MG63 (cell line): ENCODE measurements at places on chromosomes 12 and 14.

DNA sequence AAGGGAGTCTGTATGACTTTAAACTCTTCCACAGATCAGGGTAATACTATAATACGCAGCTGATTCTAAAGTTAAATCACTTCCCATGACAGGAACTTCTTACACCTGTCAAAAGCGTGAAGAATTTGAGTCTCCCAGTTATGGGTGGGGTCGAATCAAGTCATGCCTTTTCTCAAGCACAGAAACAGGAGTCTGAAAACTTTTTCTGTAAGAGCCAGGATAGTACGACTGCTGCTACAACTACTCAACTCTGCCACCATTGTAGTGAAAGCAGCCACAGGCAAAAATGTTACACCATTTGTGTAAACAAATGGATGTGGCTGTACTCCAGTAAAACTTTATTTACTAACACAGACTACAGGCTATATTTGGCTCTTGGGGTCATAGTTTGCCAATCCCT lies 90.3 kb downstream of the DUSP6 start:
- no peak for DNase-seq

GRCh38 chr12:87928031-87928430 lies 101.2 kb downstream of the C12orf50 start:
- no peak for DNase-seq

DNA sequence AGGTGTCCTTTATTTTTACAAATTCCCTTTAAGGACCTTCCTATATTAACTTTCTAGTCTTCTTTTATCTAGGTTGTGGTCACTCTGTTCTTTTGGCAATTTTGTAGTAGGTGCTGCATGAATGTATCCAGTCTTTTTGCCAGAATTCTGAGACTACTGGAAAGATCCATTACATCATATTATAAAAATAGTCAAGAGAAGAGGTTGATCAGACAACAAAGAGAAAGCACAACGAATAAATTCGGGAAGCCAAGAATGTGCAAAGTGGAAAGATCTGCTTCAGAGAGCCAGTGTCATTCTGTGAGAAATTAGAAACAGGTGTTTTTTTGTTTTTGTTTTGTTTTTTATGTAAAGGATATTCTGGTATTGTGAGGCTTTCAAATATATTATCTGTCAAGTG lies 15.8 kb upstream of the SLC16A7 start:
- DNase-seq: no peak

DNA sequence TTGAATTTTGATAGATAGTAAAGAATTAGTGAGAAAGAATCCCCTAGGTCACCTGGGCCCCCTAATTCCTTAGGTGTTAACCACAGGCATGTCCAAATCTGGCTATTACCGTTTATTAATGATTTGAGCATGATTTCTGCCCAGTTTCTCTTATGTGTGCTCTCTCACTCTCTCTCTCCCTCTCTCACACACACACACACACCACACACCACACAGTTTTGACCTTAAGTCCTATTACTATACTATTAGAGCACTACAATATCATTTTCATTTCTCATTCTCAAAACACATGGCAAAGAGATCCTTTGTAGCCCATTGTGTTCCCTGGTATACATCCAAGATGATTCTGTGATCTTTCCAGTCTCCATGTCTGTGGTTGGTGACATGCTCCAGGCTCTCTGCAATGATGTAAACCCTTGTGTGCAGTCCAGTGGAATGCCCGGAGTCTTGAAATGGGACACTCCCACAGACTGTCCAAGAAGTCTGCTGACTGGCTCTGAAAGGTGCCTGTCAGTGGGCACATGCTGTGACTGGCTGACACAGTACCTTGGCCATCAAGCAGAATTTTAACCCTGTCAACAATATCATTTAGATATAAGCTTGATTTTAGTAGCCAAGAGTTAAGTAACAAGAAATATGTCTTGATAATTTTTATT lies 96.2 kb downstream of the FIGNL2 start:
- peak; percentile 77 for DNase-seq

DNA sequence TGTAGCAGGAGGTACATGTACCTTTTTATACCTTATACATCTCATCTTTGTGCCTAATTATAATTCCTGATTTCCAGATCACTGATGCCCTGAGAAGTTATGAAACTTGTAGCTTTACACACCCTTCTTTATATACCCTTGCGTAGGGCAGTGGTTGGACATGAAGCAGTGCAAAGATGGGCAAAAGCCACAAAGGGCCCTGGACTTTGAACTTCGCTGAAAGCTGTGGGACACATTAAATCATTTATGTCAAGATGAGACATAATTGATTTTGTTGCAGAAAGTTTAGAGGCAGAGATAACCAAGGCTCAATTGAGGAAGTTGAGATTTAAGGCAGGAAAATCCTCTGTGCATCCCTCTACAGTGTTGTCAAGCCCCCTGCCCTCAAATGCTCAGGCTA lies 170.0 kb downstream of the SLC2A13 start:
- DNase-seq: no peak

DNA sequence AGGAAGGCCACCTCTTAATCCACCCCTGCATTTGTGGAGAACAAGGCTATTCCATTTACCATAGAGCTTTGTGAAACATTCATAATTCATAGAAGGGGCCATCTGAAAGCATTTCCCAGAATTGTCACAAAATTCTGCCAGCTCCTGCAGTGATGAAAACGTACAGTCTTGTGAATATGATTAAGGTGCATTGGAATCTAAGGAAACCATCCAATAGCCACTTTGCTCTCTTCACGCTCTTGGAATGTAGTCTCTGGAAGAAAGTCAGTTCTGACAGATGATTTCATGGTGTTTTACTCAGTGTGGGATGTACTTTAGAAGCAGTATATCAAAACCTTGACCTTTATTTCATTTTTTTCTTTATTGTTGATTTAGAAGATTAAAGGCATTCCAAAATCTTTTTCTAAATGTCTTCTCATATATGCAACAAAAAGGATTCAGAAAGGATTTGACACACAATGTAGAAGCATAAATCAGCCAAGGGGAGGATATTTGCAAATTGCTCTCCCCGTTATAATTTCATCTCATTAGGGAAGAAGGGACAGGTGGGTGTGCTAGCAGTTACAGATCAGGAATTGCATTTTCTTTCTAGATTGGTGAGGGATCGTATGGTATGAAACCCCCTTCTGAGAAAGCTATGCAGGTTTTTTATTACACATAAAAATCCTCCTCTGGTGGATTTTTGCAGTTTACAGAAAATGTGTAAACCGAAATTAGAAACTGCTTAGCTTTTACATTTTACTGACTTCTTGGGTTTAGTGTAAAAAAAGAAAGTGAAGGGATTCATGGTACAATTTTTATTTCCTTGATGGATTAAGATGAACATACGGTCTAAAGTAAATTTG lies 390.2 kb downstream of the LRIG3 start:
- peak; percentile 64 for DNase-seq

DNA sequence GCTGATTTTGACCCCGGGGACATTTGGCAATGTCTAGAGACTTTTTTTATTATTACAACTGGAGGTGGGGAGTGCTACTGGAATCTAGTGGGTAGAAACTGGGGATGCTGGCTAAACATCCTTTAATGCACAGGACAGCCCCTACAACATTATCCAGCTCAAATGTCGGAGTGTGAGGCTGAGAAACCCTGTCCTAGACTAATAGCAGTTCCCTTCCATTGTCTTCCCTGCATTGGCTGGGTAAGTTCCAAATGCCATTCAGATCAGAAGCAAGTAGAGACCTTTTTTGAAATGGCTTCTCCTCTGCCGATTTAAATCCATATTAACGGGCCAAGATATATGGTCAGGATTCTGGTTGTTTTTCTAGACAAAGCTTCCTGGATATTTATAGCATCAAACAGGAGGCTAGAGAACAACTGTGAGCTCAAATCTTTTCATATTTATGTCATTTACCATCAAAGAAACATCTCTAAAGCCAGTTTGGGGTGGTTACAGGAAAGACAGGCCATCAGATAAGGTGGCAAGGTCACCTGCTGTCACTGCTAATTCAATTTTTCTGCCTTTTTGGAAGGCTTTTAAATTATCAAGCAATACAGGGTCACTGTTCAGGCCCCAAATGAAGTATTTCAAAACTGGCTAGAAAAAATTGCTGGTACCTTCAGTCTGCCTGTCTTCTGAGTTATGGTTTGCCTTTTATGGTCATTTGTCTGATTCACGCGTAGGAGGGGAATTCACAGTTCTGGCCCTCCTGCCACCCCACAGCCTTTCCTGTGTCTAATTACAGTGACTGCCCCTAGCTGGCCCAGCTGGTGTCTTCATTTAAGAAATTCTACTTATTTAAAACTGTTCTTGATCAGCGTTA lies 20.1 kb upstream of the AKAP5 start:
- no peak for DNase-seq

GRCh38 chr14:64636980-64637429 lies 67.2 kb upstream of the PLEKHG3 start:
- DNase-seq: no peak

GRCh38 chr12:5230861-5231260 lies 187.2 kb downstream of the KCNA5 start:
- DNase-seq: no peak

DNA sequence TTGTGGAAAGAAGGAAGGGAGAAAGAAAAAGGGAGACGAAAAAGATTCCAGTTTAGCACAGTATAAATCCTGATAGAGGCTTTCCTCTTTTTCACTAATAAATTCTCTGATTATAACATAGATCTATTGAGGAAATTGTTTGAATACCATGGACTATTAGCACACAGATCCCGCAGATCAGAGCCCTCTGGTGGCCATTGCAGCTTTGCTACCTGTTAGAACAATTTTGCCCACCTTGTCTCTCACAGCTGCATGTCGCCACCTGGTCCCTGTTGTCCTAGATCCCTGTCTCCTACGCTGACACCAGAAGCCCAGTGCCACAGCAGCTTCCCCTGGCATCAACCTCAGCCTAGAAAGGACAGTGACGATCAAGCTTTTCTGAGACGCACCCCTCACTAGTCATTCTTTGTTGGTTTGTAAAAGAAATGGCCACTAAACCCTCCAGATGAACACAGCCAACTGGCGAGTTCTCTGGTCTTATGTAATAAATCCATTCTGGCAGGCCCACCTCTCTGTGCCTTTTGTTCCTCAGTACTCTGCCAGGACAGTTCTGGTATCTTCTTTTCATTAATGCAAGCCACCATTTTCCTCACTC lies 9.9 kb downstream of the GPHB5 start:
- no peak for DNase-seq

- peak; percentile 23 for DNase-seq
Measured at GRCh38 chr14:51211149-51211548, 28.9 kb upstream of the TMX1 start.

- no peak for DNase-seq
Measured at GRCh38 chr14:31834616-31835015, 242.5 kb upstream of the ARHGAP5 start.

GRCh38 chr14:24890716-24891115 lies 159.2 kb downstream of the STXBP6 start:
- DNase-seq: no peak

GRCh38 chr12:92085040-92085735 lies 60.5 kb downstream of the BTG1 start:
- DNase-seq: no peak

DNA sequence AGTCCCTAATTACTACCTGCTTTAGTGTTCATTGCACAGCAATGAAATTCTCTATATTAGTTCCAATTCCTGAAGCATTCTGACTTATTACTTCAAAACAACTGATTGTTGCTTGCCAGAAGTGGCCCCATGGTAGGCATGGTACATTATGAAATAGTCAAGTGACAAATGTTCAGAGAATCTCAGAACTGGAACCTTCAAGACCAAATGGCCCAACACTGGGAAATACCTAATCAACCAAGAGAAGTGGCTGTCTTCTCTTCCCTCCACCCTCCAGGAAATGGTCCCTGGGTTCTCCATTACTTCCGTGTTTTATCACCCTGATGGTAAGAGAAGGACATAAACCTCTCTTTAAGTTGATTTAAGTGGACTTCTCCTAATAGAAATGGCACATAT lies 49.9 kb downstream of the ITPR2 start:
- DNase-seq: no peak

DNA sequence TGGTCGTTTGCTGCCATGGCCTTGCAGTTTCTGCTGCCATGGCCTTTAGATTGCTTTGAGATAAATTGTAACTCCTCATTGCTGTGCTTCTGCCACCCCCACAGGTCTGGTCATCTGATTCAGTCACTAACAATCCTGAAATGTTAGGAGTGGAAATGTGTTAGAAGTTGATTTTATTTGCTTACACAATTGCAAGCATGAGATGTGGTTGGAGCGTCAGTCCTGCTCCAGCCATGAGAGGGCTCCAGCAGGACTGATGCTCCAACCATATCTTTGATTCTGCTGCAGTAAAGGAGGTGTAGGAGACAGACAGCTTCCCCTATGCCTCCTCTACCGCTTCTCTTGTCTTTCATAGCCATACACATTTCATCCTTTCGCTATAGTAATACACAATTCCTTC lies 226.8 kb upstream of the RGS6 start:
- DNase-seq: no peak

DNA sequence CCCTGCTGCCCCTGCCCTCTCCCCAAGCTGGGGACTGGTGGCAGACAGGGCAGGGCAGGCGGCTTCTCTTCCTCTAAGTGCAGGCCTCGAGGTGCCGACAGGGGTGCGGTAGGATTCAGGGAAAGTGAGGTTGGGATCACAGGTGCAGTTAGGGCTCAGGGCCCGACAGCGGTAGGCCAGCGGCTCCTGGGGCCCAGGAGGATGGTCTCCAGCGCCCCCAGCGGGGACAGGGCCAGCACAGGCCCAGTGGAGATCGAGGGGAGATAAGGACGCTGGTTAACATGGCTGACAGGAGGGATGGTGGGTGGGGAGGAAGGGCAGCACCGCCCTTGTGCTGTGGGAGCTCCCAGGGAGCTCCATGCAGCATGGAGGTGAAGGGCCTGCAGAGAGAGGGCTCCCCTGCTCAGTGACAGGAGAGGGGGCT lies 935 bp upstream of the CRIP1 start:
- DNase-seq: no peak

DNA sequence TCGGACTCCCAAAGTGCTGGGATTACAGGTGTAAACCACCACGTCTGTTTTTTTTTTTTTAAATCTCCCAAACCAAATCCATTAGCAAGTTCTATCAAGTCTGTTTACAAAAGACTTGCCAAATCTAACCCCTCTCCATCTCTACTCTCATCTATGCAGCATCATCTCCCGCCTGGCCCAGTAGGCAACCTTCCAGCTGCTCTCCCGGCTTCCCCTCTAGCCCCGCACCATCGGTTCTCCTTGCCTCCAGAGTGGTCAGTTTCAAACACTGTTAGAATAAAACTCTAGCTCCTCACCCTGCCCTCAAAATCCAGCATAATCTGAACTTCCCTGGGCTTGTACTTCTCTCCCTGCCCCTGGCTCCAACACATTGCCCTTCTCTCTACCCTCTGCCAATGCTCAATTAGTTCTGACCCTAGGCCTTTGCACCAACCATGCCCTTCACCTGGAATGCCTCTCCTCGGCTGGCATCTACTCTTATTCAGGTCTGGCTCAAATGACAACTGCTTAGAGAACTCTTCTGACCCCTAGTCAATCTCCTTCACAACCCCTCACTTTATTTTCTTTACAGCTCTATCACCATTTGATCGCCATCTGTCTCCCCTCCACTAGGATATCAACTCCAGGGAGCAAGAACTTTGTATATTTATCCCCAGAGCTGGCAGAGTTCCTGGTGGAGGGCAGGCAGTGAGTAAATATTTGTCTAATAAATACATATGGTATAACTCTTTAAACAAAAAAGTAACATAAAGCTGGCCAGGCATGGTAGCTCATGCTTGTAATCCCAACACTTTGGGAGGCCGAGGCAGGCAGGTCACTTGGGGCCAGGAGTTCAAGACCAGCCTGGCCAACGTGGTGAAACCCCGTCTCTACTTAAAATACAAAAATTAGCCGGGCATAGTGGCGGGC lies 4.9 kb downstream of the WSB2 start:
- DNase-seq: peak; percentile 70

GRCh38 chr12:122080149-122081082 lies 1.9 kb downstream of the MLXIP start:
- DNase-seq: peak; percentile 82

GRCh38 chr12:58895053-58895452 lies 25.3 kb downstream of the LRIG3 start:
- DNase-seq: no peak
